Astrocyte (in vitro differentiated cells and primary cell): ENCODE measurements at places on chromosomes 3 and 15. TPM values are rescaled to one million over a fixed set of nuclear protein-coding genes. Genes with fewer than 3 reads are reported as not detected.

GRCh38 chr15:100508641-100509300 is 20.0 kb downstream of the CERS3 start:
- H3K4me3 ChIP-seq = no peak overlapping the region
- no peak overlapping the region for H3K27ac ChIP-seq
- H3K36me3 ChIP-seq = no peaks in the 10 kb centered on the region
- no peaks in the 10 kb centered on the region for H3K27me3 ChIP-seq
- DNase-seq = no peak

- no peaks in the 10 kb centered on the region for H3K27me3 ChIP-seq
- no peak overlapping the region for H3K27ac ChIP-seq
- no peak overlapping the region for H3K4me3 ChIP-seq
- H3K36me3 ChIP-seq = peaks cover 6% of the 10 kb centered on the region
- no peak for DNase-seq
- H3K4me1 ChIP-seq = no peaks in the 10 kb centered on the region
These were observed 57.1 kb upstream of the RPL32 start for GRCh38 chr3:12898290-12898964.

DNA sequence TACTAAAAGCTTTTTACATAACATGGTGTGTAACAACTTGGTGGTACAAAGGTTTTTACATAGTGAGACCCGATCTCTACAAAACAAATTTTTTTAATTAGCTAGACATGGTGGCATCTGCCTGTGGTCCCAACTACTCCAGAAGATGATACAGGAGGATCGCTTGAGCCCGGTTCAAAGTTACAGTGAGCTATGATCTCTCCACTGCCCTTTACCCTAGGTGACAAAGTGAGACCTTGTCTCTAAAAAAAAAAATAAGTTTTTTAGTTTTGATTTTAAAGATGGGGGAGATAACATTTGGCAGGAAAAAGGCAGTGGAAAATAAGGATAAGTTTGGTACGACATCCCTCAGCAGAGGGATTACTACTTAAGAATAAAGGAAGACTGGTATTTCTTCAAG is 5.9 kb downstream of the FAM162A start:
- H3K27ac ChIP-seq = no peak overlapping the region
- H3K27me3 ChIP-seq = no peaks in the 10 kb centered on the region
- no peak overlapping the region for H3K4me3 ChIP-seq
- H3K36me3 ChIP-seq = no peaks in the 10 kb centered on the region
- no peak for DNase-seq

DNA sequence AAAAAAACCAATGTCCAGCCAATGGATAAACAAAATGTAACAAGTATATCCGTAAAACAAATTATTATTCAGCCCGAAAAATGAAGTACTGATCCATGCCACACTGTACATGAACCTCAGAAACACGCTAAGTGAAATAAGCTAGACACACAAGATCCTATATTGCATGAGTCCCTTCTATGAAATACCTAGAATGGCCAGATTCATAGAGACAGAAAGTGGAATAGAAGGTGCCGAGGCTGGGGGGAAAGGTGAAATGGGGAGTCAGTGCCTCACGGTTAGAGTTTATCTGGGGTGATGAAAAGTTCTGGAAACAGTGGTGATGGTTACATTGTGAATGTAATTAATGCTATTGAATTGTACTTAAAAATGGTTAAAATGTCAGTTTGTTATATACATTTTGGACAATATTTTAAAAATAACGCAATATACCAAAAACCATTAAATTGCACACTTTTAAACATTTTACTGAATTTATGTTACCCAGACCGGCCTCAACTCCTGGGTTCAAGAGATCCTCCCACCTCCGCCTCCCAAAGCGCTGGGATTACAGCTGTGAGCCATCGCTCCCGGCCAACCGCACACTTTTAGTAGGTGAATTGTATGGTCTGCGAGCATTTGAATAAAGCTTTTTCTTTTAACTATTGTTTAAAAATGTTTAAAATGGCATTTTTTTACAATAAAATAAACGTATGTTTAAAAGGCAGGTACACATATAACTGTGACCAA is 2.1 kb downstream of the RNF168 start:
- peak overlapping the region; percentile 97 for H3K4me3 ChIP-seq
- peaks cover 16% of the 10 kb centered on the region for H3K4me1 ChIP-seq
- no peaks in the 10 kb centered on the region for H3K36me3 ChIP-seq
- H3K27me3 ChIP-seq = no peaks in the 10 kb centered on the region
- DNase-seq = peak; percentile 29

GRCh38 chr3:58532794-58533220 is 4.2 kb downstream of the ACOX2 start:
- no peaks in the 10 kb centered on the region for H3K36me3 ChIP-seq
- peak; percentile 47 for DNase-seq
- H3K27me3 ChIP-seq = no peaks in the 10 kb centered on the region
- H3K4me1 ChIP-seq = peaks cover 14% of the 10 kb centered on the region
- H3K4me3 ChIP-seq = no peak overlapping the region

DNA sequence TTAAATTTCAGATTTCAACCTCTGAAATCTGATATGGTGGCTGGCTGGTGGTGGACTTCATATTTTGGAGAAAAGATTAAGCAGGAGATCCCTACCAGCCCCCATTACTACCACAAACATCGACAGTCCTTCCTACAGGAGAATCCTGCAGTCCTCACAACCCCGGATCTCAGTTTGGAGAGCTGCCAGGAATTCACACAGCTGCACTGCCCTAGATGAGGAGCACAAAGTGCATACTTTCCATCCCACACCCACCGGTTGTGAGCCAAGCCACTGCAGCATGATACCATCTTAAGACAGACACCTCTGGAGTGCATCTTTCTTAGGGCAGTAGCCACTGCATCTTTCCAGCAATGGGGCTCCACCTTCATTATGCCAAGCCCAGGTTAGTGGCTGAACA is 185.5 kb upstream of the GPR149 start:
- no peak overlapping the region for H3K4me3 ChIP-seq
- DNase-seq = no peak
- no peak overlapping the region for H3K27ac ChIP-seq
- H3K4me1 ChIP-seq = no peaks in the 10 kb centered on the region

DNA sequence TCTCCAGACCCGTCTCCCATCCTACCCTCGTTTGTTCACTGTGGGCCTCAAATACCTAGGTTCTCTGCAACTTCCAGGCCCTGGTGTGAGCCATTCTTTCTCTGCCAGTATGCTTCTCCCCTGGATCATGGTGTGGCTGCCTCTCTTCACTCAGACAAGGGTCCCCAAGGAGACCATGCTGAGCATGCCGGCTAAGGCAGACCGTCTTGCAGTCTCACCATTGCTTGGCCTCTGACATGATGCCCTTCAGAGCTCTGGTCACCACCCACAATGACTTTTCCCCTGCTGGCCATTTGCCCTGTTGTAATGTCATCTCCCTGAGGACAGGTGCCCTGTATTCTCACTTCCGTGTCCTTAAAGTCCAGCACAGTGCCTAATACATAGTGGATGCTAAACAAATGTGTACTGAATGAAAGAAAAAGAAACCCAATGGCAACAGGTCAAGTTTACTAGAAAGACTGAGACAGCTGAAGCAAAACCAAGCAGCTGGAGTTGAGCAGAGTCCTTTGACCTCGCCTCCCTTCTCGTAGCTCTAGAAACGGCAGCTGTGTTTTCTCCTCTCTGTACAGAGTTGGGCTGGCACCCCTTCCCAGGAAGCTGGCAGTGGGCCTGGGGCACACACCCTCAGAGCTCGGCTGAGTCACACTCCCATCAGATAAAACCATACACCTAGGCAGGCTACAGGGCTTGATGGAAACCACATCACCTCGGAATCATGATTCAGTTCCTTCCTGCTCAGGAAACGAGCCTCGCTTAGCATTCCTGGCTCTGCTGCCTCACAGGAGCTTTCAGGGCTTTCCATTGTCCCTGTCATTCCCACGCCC is 8.6 kb downstream of the TLR9 start:
- H3K27me3 ChIP-seq = no peaks in the 10 kb centered on the region
- no peak overlapping the region for H3K4me3 ChIP-seq
- peaks cover 21% of the 10 kb centered on the region for H3K36me3 ChIP-seq
- peak; percentile 77 for DNase-seq

- no peak overlapping the region for H3K4me3 ChIP-seq
- H3K4me1 ChIP-seq = no peaks in the 10 kb centered on the region
- no peaks in the 10 kb centered on the region for H3K27me3 ChIP-seq
- H3K27ac ChIP-seq = no peak overlapping the region
These were observed 328.4 kb upstream of the UMPS start for GRCh38 chr3:124401843-124402242.

DNA sequence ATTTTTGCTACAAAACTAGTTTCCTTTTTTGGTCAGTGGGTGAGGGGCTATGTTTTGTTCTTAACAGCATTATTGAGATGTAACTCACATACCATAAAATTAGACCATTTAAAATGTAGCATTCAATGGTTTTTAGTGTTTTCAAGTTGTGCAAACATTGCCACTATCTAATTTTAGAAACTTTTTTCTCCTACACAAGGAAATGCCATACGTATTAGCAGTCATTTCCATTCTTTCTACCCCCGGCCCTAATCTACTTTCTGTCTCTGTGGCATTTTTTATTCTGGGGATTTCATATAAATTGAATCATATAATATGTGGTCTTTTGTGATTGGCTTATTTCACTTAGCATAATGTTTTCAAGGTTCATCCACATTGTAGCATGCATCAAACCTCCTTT is 55.0 kb upstream of the TIPARP start:
- H3K4me3 ChIP-seq = no peak overlapping the region
- H3K36me3 ChIP-seq = no peaks in the 10 kb centered on the region
- H3K27ac ChIP-seq = no peak overlapping the region
- peak; percentile 32 for DNase-seq
- H3K27me3 ChIP-seq = no peaks in the 10 kb centered on the region
- peaks cover 23% of the 10 kb centered on the region for H3K4me1 ChIP-seq

DNA sequence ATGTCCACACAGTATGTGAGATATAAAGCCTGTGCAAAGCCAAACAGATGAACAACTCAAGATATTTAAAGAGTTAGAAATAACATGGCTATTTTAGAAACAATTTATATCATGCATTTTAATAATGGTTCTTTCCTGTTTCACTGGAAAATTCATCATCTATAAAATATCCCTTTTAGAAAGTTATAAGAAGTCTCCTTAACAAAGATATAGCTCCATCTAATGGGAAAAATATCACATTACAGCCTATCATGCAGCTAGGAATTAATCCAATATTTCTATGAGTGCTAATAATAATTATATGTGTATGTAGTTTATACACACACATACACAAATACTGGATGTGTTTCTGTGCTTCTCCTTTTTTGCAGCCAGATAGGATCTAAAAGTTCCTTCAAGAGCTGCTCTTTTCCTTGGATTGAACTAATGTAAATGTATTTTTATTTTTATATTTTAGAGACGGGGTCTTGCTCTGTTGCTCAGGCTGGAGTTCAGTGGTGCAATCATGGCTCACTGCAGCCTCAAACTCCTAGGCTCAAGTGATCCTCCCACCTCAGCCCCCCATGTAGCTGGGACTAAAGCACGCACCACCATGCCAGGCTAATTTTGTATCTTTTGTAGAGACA is 21.6 kb downstream of the RPL22L1 start:
- no peak for DNase-seq
- no peaks in the 10 kb centered on the region for H3K36me3 ChIP-seq
- no peaks in the 10 kb centered on the region for H3K4me1 ChIP-seq
- H3K27ac ChIP-seq = no peak overlapping the region
- no peak overlapping the region for H3K4me3 ChIP-seq
- H3K27me3 ChIP-seq = no peaks in the 10 kb centered on the region

- DNase-seq = peak; percentile 26
- peaks cover 5% of the 10 kb centered on the region for H3K4me1 ChIP-seq
These were observed 61.6 kb upstream of the CTDSPL start for GRCh38 chr3:37800022-37800551.

GRCh38 chr3:67624078-67624477 is 30.3 kb downstream of the SUCLG2 start:
- no peak for DNase-seq
- no peaks in the 10 kb centered on the region for H3K4me1 ChIP-seq
- no peak overlapping the region for H3K27ac ChIP-seq
- no peaks in the 10 kb centered on the region for H3K36me3 ChIP-seq

- no peaks in the 10 kb centered on the region for H3K4me1 ChIP-seq
- H3K4me3 ChIP-seq = no peak overlapping the region
- H3K27ac ChIP-seq = no peak overlapping the region
- H3K36me3 ChIP-seq = no peaks in the 10 kb centered on the region
- DNase-seq = peak; percentile 22
These were observed 54.8 kb upstream of the LARS2 start for GRCh38 chr3:45333549-45333948.

GRCh38 chr3:115667738-115668065 is 44.4 kb downstream of the GAP43 start:
- H3K4me3 ChIP-seq = no peak overlapping the region
- H3K27me3 ChIP-seq = no peaks in the 10 kb centered on the region
- peaks cover 5% of the 10 kb centered on the region for H3K4me1 ChIP-seq
- no peak for DNase-seq
- H3K27ac ChIP-seq = no peak overlapping the region

GRCh38 chr3:109819734-109820133 is 482.4 kb upstream of the DPPA4 start:
- no peaks in the 10 kb centered on the region for H3K36me3 ChIP-seq
- no peaks in the 10 kb centered on the region for H3K4me1 ChIP-seq
- no peak for DNase-seq
- H3K4me3 ChIP-seq = no peak overlapping the region
- H3K27ac ChIP-seq = no peak overlapping the region
- no peaks in the 10 kb centered on the region for H3K27me3 ChIP-seq

DNA sequence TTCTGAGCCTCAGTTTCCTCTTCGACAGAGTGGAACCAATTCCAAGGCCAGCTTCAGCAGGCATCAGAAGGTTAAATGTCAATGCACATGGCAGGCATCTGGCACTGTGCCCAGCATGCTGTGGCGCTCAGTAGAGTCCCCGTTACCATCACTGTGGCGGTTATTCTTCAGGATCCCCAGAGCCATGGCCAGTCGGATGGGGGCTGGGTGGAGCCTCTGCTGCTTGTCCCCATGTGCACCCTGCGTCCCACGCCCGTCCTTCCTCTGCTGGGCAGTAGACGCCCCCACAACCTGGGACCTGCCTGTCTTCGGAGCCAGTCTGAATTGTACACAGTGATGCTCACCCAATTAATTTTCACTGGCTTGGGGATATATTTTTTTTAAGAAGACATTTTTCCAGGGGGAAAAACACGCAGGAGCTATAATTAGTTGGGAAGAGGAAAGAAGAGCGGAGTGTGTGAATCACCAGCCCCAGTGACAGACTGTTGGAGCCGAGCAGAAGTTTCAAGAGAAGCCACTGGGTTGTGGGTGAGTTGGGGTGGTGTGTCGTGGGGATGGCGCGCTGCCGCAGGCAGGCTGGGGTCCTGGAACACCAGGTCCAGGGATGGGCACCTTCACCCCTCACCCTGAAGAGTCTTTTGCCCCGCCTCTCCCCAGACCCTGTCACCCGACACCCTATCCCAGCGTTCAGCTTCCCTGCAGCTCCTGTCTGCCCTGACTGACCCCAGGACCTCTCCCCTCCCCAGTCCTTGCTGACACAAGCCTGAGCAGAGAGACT is 26.8 kb upstream of the RPL29 start:
- H3K27ac ChIP-seq = no peak overlapping the region
- DNase-seq = no peak
- H3K36me3 ChIP-seq = no peaks in the 10 kb centered on the region
- no peak overlapping the region for H3K4me3 ChIP-seq

GRCh38 chr3:73098873-73099272 is 37.4 kb downstream of the EBLN2 start:
- peaks cover 5% of the 10 kb centered on the region for H3K4me1 ChIP-seq
- peaks cover 6% of the 10 kb centered on the region for H3K27me3 ChIP-seq
- no peaks in the 10 kb centered on the region for H3K36me3 ChIP-seq
- H3K4me3 ChIP-seq = no peak overlapping the region
- no peak for DNase-seq

Gene STRIT1
- total RNA-seq = not detected in 2 replicates

Gene TMEM212
- total RNA-seq = not detected in 2 replicates

Gene THSD4
- 0.99 and 2.5 TPM in 2 replicates for total RNA-seq

Gene PPP1R14D
- total RNA-seq = not detected in 2 replicates

Gene TM4SF4
- total RNA-seq = not detected in 2 replicates

Gene CFAP100
- not detected in 2 replicates for total RNA-seq

Gene FRMD5
- total RNA-seq = 17.0 and 19.6 TPM in 2 replicates
